Upper lobe of right lung (tissue), 1 donor: ENCODE measurements at places on chromosomes 1 and 21. TPM values are rescaled to one million over a fixed set of nuclear protein-coding genes. Genes with fewer than 3 reads are reported as not detected.

- H3K27me3 ChIP-seq = no peaks in the 10 kb centered on the region
- DNase-seq = no peak
- no peak overlapping the region for H3K27ac ChIP-seq
- no peak overlapping the region for H3K4me3 ChIP-seq
Measured at GRCh38 chr21:35034203-35034926, 14.7 kb downstream of the RUNX1 start.

DNA sequence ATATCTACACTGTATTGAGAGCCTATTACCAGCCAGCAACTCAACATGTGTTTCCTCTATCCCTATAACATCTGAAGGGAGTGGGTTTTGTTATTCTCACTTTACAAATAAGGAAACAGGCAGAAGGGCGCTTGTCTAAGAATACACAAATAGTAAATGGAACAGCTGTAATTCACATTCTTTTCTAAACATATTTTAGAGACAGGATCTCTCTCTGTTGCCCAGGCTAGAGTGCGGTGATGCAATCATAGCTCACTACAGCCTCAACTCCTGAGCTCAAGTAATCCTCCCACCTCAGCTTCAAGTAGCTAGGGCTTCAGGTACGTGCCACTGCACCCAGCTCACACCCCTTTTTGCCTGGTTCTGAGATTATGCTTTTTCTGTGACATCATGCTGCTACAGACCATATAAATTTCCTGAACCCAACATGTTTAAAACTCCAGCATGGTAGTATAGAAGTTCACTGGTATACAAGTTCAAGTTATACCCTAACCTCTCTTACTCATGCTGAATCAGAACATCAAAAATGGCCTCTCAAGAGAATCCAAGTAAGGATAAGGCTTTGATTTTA, 8.6 kb upstream of the TACSTD2 start:
- no peak for DNase-seq
- H3K4me1 ChIP-seq = peaks cover 33% of the 10 kb centered on the region

GRCh38 chr1:219713981-219714381, 101.1 kb upstream of the ZC3H11B start:
- DNase-seq = no peak
- no peak overlapping the region for H3K27ac ChIP-seq
- H3K36me3 ChIP-seq = no peaks in the 10 kb centered on the region
- H3K4me3 ChIP-seq = no peak overlapping the region
- H3K27me3 ChIP-seq = no peaks in the 10 kb centered on the region

- H3K4me3 ChIP-seq = no peak overlapping the region
- DNase-seq = no peak
- no peaks in the 10 kb centered on the region for H3K36me3 ChIP-seq
- H3K27ac ChIP-seq = no peak overlapping the region
- no peaks in the 10 kb centered on the region for H3K27me3 ChIP-seq
Measured at GRCh38 chr1:114986286-114986685, 43.3 kb upstream of the TSHB start.

The COL6A2 gene
- total RNA-seq = 269 TPM

- no peaks in the 10 kb centered on the region for H3K36me3 ChIP-seq
- no peak overlapping the region for H3K4me3 ChIP-seq
- DNase-seq = no peak
- H3K27ac ChIP-seq = no peak overlapping the region
- no peaks in the 10 kb centered on the region for H3K4me1 ChIP-seq
Measured at GRCh38 chr1:87062687-87063086, 148.3 kb downstream of the HS2ST1 start.

The WNT9A gene
- total RNA-seq = 10.2 TPM

- H3K4me1 ChIP-seq = no peaks in the 10 kb centered on the region
- no peak overlapping the region for H3K4me3 ChIP-seq
- no peaks in the 10 kb centered on the region for H3K27me3 ChIP-seq
- no peaks in the 10 kb centered on the region for H3K36me3 ChIP-seq
- no peak for DNase-seq
Measured at GRCh38 chr1:219269171-219269570, 95.5 kb downstream of the LYPLAL1 start.

- no peak overlapping the region for H3K4me3 ChIP-seq
- peaks cover 8% of the 10 kb centered on the region for H3K36me3 ChIP-seq
- no peaks in the 10 kb centered on the region for H3K27me3 ChIP-seq
- no peak for DNase-seq
- H3K4me1 ChIP-seq = no peaks in the 10 kb centered on the region
- no peak overlapping the region for H3K27ac ChIP-seq
Measured at GRCh38 chr1:20834780-20835179, 47.7 kb upstream of the HP1BP3 start.

DNA sequence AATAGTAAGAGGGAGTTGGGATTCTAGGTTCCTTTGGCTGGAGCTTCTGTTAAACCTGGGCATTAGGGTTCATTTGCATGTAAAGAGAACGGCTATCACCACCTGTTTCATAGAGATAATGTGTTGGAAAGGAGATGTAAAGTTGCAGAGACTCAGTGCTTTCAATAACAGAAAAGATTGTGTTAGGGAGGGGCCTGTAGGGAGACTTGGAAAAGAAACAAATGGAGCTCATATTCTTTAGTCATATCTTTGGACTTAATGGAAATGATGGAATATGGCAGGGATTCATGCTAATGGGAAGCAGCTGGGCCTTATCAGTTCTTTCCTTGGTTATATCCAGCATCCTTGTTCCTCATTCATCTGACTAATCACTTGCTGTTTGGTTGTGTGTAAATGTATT, 144.9 kb downstream of the CD247 start:
- no peak for DNase-seq
- H3K27me3 ChIP-seq = no peaks in the 10 kb centered on the region
- H3K4me1 ChIP-seq = no peaks in the 10 kb centered on the region
- H3K27ac ChIP-seq = no peak overlapping the region
- H3K4me3 ChIP-seq = no peak overlapping the region

GRCh38 chr1:26031611-26032220, 10.1 kb downstream of the EXTL1 start:
- no peak overlapping the region for H3K27ac ChIP-seq
- no peaks in the 10 kb centered on the region for H3K27me3 ChIP-seq
- no peaks in the 10 kb centered on the region for H3K36me3 ChIP-seq
- DNase-seq = no peak

The EDN2 gene
- not detected for total RNA-seq

- H3K4me3 ChIP-seq = peak overlapping the region; percentile 12
- peaks cover 13% of the 10 kb centered on the region for H3K27me3 ChIP-seq
- H3K27ac ChIP-seq = no peak overlapping the region
- no peaks in the 10 kb centered on the region for H3K4me1 ChIP-seq
- peak; percentile 69 for DNase-seq
Measured at GRCh38 chr1:56831871-56832693, 12.9 kb upstream of the FYB2 start.

The TNFSF18 gene
- not detected for total RNA-seq

- H3K27me3 ChIP-seq = no peaks in the 10 kb centered on the region
- no peak overlapping the region for H3K4me3 ChIP-seq
- H3K27ac ChIP-seq = no peak overlapping the region
Measured at GRCh38 chr1:54398963-54399528, 7.1 kb downstream of the SSBP3 start.

GRCh38 chr1:35935442-35936388, 4.8 kb downstream of the AGO3 start:
- no peak overlapping the region for H3K4me3 ChIP-seq
- H3K27ac ChIP-seq = no peak overlapping the region
- H3K4me1 ChIP-seq = peaks cover 18% of the 10 kb centered on the region
- no peaks in the 10 kb centered on the region for H3K27me3 ChIP-seq
- no peak for DNase-seq

- H3K36me3 ChIP-seq = no peaks in the 10 kb centered on the region
- H3K27ac ChIP-seq = no peak overlapping the region
- peaks cover 8% of the 10 kb centered on the region for H3K4me1 ChIP-seq
- no peak for DNase-seq
- H3K4me3 ChIP-seq = no peak overlapping the region
Measured at GRCh38 chr1:162006081-162006480, 17.6 kb downstream of the OLFML2B start.

The PTPN14 gene
- total RNA-seq = 43.7 TPM

GRCh38 chr1:9844106-9844505, 20.3 kb upstream of the CLSTN1 start:
- H3K36me3 ChIP-seq = no peaks in the 10 kb centered on the region
- H3K4me3 ChIP-seq = no peak overlapping the region
- H3K27ac ChIP-seq = no peak overlapping the region
- no peak for DNase-seq
- no peaks in the 10 kb centered on the region for H3K27me3 ChIP-seq
- H3K4me1 ChIP-seq = no peaks in the 10 kb centered on the region

The HSF2BP gene
- 0.41 TPM for total RNA-seq

DNA sequence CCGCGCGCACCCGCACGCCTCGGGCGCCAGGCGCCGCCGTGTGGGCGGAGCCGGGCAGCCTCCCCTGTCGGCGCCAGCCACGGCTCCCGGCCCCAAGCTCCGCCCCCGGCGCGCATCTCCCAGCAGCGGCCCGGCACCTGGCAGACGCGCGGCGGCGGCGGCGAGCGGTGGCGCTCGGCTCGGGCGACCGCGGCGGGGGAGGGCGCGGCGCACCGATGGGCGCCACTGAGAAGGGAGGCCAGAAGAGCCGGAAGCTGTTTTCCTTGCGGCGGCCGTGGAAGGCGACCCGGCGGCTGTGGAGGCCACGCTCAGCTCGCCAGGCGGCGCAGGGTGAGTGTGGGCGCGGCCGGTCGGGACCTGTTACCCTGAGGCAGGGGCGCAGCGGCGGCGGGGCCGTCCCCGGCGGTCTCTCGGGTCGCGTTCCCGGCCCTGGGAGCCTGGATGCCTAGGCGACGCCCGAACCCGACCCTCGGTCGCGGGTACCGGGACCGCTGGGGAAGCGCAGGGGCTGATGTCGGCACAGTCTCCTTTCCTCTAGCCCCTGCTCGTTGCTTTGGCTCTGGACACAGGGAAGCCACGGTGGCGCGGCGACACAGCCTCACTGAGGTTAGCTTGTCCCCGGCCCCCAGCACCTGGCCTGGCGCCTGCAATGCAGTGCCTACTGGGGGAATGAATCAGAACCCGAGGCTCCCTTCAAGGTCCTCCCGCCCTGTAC, 54.9 kb upstream of the DNAJC6 start:
- peak; percentile 93 for DNase-seq
- H3K27me3 ChIP-seq = no peaks in the 10 kb centered on the region
- H3K4me3 ChIP-seq = peak overlapping the region; percentile 72
- H3K36me3 ChIP-seq = no peaks in the 10 kb centered on the region
- peaks cover 3% of the 10 kb centered on the region for H3K4me1 ChIP-seq

GRCh38 chr1:191641420-191642260, 516.6 kb upstream of the RGS18 start:
- H3K4me3 ChIP-seq = no peak overlapping the region
- no peaks in the 10 kb centered on the region for H3K36me3 ChIP-seq
- no peak overlapping the region for H3K27ac ChIP-seq
- H3K4me1 ChIP-seq = no peaks in the 10 kb centered on the region
- no peaks in the 10 kb centered on the region for H3K27me3 ChIP-seq

- H3K27ac ChIP-seq = no peak overlapping the region
- DNase-seq = no peak
- H3K36me3 ChIP-seq = peaks cover 7% of the 10 kb centered on the region
- H3K4me1 ChIP-seq = no peaks in the 10 kb centered on the region
Measured at GRCh38 chr1:100989306-100990077, 36.1 kb downstream of the DPH5 start.

DNA sequence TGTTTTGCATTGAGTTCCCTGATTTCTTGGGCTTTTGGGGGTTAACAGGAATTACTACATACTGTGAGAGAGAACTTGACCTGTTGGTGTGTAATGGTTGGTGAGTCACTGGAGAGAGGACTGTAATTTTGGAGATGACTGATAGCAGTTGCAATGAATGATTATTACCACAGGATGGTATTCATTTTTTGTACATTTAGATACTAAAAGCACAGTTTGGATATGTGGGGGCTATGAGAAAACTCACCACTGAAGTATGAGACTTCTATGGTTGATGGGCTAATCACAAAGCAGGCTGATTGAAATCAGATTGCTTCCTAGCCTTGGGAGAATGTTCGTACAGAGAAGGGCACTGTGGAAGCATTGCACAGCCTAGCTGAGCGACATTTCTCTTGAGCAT, 1571.3 kb upstream of the PRMT6 start:
- H3K27me3 ChIP-seq = no peaks in the 10 kb centered on the region
- DNase-seq = no peak
- H3K27ac ChIP-seq = no peak overlapping the region
- no peak overlapping the region for H3K4me3 ChIP-seq

GRCh38 chr1:54300401-54300800, 100.4 kb downstream of the MRPL37 start:
- H3K36me3 ChIP-seq = no peaks in the 10 kb centered on the region
- peaks cover 19% of the 10 kb centered on the region for H3K4me1 ChIP-seq
- no peak overlapping the region for H3K4me3 ChIP-seq
- no peaks in the 10 kb centered on the region for H3K27me3 ChIP-seq
- no peak for DNase-seq
- H3K27ac ChIP-seq = no peak overlapping the region

The FTCD gene
- total RNA-seq = 0.46 TPM

The FCRL1 gene
- total RNA-seq = 1.4 TPM

The PEF1 gene
- 69.9 TPM for total RNA-seq

- H3K36me3 ChIP-seq = no peaks in the 10 kb centered on the region
- H3K27me3 ChIP-seq = no peaks in the 10 kb centered on the region
- no peak overlapping the region for H3K27ac ChIP-seq
- peaks cover 19% of the 10 kb centered on the region for H3K4me1 ChIP-seq
Measured at GRCh38 chr21:42242611-42243010, 23.7 kb downstream of the ABCG1 start.

The RPS27 gene
- total RNA-seq = 1,693 TPM

- H3K27ac ChIP-seq = no peak overlapping the region
- no peaks in the 10 kb centered on the region for H3K27me3 ChIP-seq
Measured at GRCh38 chr1:36352125-36352909, 28.9 kb upstream of the EVA1B start.

- no peaks in the 10 kb centered on the region for H3K4me1 ChIP-seq
- no peak overlapping the region for H3K27ac ChIP-seq
- peaks cover 8% of the 10 kb centered on the region for H3K27me3 ChIP-seq
- H3K36me3 ChIP-seq = no peaks in the 10 kb centered on the region
Measured at GRCh38 chr1:4494027-4494426, 160.4 kb upstream of the AJAP1 start.

GRCh38 chr1:55143684-55144083, 71.5 kb downstream of the USP24 start:
- H3K36me3 ChIP-seq = peaks cover 81% of the 10 kb centered on the region
- no peak for DNase-seq
- no peaks in the 10 kb centered on the region for H3K27me3 ChIP-seq
- H3K27ac ChIP-seq = no peak overlapping the region

GRCh38 chr1:165543532-165544438, at the start of gene LRRC52:
Gene LRRC52, plus strand, starts transcription at chr1:165544000. Its CDS starts 297 bp downstream, at chr1:165544297.
- H3K4me1 ChIP-seq = peaks cover 8% of the 10 kb centered on the region
- H3K27ac ChIP-seq = no peak within 1 kb of the TSS
- DNase-seq = peak; percentile 74
- no peaks in the 10 kb centered on the region for H3K27me3 ChIP-seq
- H3K4me3 ChIP-seq = no peak within 1 kb of the TSS
- H3K36me3 ChIP-seq = no peaks in the 10 kb centered on the region

- H3K27ac ChIP-seq = peak overlapping the region; percentile 84
- peak overlapping the region; percentile 58 for H3K4me3 ChIP-seq
Measured at GRCh38 chr1:37994886-37995566, 5.2 kb upstream of the SF3A3 start.

DNA sequence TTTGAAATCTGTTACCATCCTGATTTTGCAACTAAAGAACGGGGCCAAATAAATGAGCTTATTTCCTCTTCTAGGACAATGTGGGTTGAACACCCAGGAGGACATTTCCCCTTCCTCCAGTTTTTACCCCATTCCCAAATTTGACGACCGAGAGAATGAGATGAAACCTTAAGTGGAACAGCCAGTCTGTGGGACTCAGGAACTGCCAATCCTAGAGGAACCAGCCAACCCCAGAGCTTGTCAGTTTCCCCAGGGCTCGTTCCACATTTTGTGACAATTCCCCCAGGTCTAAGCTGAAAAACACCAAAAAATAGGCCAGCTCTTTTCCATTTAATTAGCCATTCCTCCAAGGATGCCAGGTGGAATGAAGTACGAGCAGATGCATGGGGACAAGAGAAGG, 21.3 kb upstream of the MAPKAPK2 start:
- no peak overlapping the region for H3K27ac ChIP-seq
- peaks cover 24% of the 10 kb centered on the region for H3K4me1 ChIP-seq
- H3K36me3 ChIP-seq = no peaks in the 10 kb centered on the region
- H3K27me3 ChIP-seq = no peaks in the 10 kb centered on the region
- no peak overlapping the region for H3K4me3 ChIP-seq
